ENCODE measurements at places on chromosomes 4 and X.
A peak's percentile ranks its signal among the peaks of the same experiment; 100 is the strongest.

GRCh38 chr4:21848021-21848420 lies 100.6 kb downstream of the KCNIP4 start:
- no peak for DNase-seq

DNA sequence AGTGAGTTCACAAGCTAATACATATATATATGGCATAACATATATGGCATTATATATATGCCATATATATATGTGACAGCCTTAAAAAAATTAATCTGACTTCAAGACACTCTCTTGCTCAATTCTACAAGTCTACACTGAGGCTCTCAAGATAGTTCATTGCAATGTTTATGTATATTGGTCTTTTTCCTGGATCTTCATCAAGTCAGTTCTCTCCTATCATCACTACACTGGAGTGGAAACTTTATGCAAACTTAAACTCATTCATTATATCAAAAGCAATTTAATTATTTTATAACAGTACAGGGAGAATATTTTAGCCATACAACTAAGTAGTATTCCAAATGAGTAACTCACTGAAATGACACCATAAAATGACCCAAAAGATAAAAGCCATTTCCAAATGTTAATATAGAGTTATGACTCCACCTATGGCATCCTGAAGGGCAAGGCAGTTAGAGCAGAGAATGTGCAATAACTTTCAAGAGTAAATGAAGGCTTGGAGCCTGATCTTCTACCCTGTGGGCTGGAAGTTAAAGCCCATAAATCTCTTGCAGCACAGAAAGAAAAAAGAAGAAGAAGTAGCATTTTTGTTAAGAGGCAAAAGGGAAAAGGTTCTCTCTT lies 176.3 kb upstream of the SLIT2 start:
- no peak for DNase-seq

- no peak for DNase-seq
These were observed 52.4 kb downstream of the EDNRA start for GRCh38 chr4:147533331-147533730.

GRCh38 chrX:15988661-15989603 lies 134.3 kb upstream of the AP1S2 start:
- DNase-seq, result peak; percentile 59

DNA sequence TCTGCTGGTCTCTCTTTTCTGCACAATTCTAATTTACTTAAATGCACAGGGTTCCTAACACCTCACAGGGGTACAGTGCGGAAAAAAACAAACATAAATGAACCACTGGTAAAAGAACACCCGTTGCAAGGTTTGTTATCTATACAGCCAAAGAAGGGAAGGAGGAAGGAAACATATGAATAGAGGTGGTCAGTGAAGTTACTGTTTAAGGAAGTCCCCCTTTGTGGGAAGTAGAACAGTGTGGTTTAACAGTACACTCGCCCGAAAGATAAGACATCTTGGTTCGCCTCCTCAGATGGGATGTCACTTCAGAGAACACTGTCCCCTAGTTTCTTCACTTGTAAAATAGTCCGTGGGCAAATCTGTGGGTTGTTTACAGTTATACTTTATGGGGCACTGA lies 57.5 kb downstream of the TEC start:
- no peak for DNase-seq

GRCh38 chr4:37389967-37390580 lies 145.5 kb downstream of the NWD2 start:
- DNase-seq, result peak; percentile 4

All from GM04504 (cell line).